ENCODE measurements at places on chromosomes 2 and 18. TPM values are rescaled to one million over a fixed set of nuclear protein-coding genes. Genes with fewer than 3 reads are reported as not detected.

The CD207 gene
- not detected for total RNA-seq

The SIX3 gene
- not detected for total RNA-seq

The SLC5A7 gene
- not detected for total RNA-seq

The EIF2AK2 gene
- 16.8 TPM for total RNA-seq

The KIF1A gene
- total RNA-seq = under 0.01 TPM

The QPCT gene
- 2.2 TPM for total RNA-seq

The RAMP1 gene
- 19.2 TPM for total RNA-seq

The MAIP1 gene
- total RNA-seq = 18.3 TPM

The PSMA8 gene
- total RNA-seq = not detected

The SERPINB2 gene
- 34.4 TPM for total RNA-seq

- DNase-seq = no peak
Measured at GRCh38 chr2:179580378-179581146, 280.9 kb downstream of the ZNF385B start.

DNA sequence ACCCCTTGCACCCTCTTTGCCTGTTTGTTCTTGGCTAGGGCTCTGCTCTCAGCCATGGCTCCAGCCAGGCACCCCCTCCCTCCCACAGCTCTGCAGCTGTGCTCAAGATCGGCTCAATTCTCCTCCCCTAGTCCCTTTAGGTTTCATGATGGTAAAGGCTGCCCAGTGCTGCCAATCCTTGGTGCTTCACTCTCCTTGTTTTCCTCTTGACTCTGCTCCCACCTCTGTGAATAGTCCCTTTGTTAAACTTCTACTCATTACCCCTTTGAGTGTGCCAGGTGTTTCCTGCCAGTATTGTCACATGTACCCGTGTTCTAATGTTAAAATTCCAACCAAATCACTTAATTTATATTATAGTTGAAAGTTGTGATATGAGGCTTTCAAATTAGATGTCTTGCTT lies 101.0 kb upstream of the CERS6 start:
- no peak for DNase-seq

- DNase-seq = no peak
Measured at GRCh38 chr2:221204699-221205098, 367.4 kb downstream of the EPHA4 start.

- DNase-seq = no peak
Measured at GRCh38 chr2:32617599-32618189, 10.2 kb upstream of the TTC27 start.

- DNase-seq = no peak
Measured at GRCh38 chr2:53227535-53227934, 540.1 kb upstream of the CHAC2 start.

DNA sequence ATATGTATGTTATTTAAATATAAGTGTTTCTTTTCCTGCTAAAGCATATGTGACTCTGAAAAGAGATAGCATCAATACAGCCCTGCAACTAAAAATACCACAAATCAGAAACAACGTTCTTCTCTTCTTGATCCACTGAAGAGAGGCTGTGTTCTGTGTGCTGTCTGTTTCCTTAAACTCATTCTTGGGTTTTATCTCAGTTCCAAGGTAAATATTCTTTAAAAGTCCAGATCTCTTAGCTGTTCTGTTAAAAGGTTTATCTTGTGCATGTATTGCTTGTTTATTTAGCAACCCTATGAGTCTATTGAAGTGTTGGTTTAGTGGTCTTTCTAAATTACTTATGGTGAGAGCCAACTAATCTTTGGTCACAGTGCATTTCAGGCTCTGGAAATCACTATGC lies 173.3 kb upstream of the NT5C1B start:
- peak; percentile 37 for DNase-seq

- DNase-seq = no peak
Measured at GRCh38 chr18:8468191-8468590, 141.0 kb upstream of the RAB12 start.

GRCh38 chr2:207993151-207993763 lies 32.1 kb downstream of the PLEKHM3 start:
- peak; percentile 77 for DNase-seq

GRCh38 chr18:26309281-26309680 lies 83.0 kb downstream of the TAF4B start:
- peak; percentile 60 for DNase-seq

DNA sequence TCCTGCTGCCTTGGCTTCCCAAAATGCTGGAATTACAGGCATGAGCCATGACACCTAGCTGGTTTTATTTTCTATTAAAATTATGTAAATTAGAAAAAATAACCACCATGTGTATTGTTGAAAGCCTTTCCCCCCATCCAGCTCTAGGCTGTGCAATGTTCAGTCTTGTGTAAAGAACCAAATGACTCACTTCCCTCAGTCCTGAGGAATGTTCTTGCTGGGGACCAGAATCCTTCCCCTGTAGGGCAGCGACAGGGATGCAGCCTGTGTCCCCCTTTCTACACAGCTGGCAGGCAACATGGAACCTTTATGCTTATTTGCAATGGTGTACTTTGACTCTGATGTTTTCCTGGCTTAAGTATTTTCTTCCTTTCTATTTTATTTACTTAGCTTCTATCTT lies 29.4 kb downstream of the AOX1 start:
- DNase-seq = peak; percentile 78

- no peak for DNase-seq
Measured at GRCh38 chr2:40036241-40036640, 257.2 kb upstream of the THUMPD2 start.

DNA sequence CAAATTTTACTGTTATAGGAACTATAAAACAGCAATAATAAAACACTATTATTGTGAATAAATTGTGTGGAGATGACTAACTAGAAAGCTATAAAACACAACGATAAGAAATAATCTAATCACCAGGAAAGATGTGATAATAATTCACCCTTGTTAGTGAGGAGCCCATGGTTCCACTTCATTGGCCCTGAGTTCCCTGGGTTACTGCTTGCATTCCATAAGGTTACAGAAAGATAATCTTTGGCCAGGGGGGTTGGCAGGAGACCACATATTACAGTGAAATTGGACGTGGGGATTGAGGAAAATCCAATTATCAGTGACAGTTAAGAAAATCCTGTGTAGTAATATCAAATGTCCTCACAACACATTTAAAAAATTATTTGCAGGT lies 2.5 kb upstream of the CPO start:
- no peak for DNase-seq

- no peak for DNase-seq
Measured at GRCh38 chr18:57466307-57466706, 31.1 kb downstream of the ONECUT2 start.

- peak; percentile 67 for DNase-seq
Measured at GRCh38 chr2:225120186-225120585, 77.9 kb upstream of the DOCK10 start.

DNA sequence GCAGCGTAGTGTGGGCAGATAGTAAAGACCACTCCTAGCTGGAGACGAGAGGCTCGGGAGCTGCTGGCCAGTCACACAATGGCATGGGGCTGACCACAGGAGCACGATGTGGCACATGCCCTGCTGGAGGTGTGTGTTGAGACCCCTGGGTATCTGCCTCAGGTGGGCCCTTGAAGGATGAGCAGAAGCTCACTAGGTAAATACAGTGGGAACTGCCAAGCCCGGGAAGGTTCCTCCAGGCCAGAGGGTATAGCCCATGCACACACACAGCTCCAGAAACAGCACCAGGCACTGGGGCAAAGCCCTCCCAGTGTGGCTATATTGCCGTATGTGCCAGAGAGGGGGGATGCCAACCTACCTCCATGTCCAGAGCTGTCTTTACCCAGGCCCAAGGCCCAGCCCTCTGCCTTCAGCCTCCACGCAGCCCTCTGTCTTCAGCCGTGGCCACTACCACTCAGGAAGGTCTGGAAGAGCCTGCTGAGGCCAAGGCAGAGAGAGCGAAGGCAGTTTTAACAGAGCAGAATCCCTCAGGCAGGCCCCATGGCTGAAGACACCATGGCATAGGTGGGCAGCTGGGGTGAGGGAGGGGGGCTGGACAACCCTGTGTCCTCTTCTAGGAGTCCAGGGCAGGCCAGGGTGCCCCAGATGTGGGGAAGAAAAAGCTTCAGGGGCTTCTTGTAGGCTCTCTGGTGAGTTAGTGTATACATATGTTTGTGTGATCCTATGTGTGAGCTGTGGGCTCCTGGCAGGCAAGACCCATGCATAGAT lies 7.0 kb upstream of the ARID5A start:
- DNase-seq = no peak

GRCh38 chr2:50049267-50049666 lies 895.0 kb upstream of the FSHR start:
- DNase-seq = no peak

- DNase-seq = no peak
Measured at GRCh38 chr2:174518395-174518794, 31.6 kb upstream of the GPR155 start.
